CD4-positive, alpha-beta T cell treated with Interleukin-2 at 100 ng/mL for 4 hours (primary cell): ENCODE measurements at places on chromosomes 7 and 10.

DNA sequence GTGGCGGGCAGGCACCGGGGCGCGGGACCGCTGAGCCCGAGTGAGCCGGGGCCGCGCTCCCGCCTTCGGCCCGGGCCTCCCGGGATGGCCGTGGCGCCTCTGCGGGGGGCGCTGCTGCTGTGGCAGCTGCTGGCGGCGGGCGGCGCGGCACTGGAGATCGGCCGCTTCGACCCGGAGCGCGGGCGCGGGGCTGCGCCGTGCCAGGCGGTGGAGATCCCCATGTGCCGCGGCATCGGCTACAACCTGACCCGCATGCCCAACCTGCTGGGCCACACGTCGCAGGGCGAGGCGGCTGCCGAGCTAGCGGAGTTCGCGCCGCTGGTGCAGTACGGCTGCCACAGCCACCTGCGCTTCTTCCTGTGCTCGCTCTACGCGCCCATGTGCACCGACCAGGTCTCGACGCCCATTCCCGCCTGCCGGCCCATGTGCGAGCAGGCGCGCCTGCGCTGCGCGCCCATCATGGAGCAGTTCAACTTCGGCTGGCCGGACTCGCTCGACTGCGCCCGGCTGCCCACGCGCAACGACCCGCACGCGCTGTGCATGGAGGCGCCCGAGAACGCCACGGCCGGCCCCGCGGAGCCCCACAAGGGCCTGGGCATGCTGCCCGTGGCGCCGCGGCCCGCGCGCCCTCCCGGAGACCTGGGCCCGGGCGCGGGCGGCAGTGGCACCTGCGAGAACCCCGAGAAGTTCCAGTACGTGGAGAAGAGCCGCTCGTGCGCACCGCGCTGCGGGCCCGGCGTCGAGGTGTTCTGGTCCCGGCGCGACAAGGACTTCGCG, 534 bp downstream of the FZD9 start:
- DNase-seq: no peak

GRCh38 chr10:7485244-7485556, 74.4 kb upstream of the SFMBT2 start:
- DNase-seq: peak; percentile 11

DNA sequence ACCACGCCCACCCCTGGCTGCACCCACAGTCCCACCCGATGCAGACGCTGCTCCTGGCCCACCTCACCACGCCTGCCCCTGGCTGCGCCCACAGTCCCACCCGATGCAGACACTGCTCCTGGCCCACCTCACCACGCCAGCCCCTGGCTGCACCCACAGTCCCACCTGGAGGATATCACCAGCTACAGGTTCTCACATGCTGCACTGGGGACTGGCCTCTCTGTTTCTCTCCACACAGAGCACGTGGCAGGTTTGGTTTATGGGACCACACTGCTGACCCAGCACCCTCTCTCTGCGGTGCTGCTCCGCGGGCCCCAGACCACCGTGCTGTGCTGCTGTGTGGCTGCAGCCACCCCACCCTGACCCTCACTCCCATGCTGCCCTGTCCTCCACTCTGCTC, 120.9 kb downstream of the VIPR2 start:
- no peak for DNase-seq

- DNase-seq: no peak
Observed at GRCh38 chr7:101169110-101169837, 3.9 kb upstream of the VGF start.

DNA sequence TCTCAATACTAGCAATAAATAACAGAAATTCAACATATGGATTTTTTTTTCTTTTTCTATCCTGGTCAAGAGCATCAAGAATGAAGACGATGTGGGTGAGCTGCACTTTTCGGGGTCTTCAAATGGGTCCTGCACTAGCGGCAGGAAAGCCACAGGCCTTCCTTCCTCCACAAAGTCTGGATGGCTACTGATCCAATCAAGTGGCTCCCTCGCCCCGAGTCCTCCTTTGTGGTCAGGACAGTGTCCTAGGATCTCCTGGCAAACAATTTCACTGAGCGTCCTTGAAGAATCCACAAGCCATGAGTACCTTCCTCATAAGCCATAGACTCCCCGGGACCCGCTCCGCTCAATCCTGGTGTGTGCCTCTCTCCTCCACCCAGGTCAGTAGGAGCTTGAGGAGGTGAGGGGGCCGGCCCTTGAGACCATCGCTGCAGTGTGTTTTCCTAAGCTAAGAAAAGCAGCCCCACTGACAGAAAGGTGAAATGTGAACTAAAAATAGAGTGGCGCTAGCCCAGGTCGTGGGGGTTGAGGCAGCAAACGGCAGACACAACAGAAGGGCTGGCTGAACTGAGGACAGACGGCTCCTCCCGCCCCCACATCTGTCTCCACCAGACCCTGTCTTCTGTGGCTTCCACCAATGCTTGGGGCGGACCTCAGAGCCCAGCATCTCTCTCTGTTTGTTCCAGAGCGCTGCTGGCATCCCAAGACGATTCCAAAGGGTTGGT, 202.3 kb downstream of the HERPUD2 start:
- DNase-seq: no peak

- no peak for DNase-seq
Observed at GRCh38 chr7:55429835-55430499, 64.8 kb downstream of the LANCL2 start.

GRCh38 chr10:133142523-133143199, 17.4 kb upstream of the KNDC1 start:
- DNase-seq: no peak

- DNase-seq: no peak
Observed at GRCh38 chr10:113506476-113506875, 46.4 kb upstream of the HABP2 start.

DNA sequence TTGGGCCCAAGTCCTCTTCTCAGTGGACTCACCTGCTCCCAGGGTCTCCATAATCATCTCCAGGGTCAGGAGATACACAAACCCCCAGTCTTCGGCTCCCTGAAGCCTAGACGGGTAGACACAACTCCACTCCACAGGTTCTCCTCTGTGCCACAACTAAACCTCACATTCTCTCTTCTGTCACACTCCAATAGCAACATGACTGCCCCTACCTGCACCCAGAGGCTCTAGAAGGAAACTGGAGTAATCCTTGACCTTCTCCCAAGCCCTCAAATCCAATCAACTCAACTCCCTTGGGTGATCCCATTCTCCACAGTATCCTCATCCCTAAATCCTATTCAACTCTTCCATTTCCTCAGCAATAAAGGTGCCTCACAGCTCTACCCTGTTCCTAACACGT, 16.2 kb downstream of the HNRNPF start:
- DNase-seq: no peak

DNA sequence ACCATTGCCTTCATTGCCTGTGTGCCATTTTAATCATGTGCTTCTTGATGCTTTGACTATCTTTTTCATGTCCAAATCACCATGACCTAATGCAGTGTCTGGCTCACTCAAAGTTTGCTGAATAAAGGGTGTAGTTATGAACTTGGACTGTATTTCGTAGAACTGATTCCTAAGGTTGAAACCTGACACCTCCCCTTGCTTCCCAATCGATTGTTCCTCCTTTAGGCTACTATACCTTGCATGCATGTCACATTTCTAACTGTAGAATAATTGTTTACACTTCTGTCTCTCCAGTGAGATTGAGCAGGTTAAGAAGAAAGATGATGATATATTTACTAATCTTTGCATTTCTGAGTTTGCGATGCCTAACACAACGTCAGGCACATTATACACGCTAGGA, 41.0 kb upstream of the CDK1 start:
- DNase-seq: no peak

DNA sequence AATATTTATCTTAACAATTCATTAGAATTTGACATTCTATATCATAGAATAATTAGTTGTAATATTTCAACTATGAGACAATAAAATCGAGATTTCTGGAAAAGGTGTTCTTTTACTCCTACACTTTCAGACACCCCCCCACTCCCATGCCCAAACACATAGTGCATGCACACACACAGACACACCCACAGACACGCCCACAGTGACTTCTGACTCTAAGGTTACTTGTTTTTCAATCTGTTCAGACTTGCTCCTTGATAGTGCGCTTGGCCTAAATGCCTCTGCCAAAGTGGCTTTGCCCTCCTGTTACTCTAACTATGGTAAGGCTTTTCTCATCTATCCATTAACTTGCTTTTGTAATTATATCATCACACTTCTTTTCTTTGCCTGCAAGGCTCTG, 144.0 kb upstream of the PPP1R3A start:
- DNase-seq: no peak

DNA sequence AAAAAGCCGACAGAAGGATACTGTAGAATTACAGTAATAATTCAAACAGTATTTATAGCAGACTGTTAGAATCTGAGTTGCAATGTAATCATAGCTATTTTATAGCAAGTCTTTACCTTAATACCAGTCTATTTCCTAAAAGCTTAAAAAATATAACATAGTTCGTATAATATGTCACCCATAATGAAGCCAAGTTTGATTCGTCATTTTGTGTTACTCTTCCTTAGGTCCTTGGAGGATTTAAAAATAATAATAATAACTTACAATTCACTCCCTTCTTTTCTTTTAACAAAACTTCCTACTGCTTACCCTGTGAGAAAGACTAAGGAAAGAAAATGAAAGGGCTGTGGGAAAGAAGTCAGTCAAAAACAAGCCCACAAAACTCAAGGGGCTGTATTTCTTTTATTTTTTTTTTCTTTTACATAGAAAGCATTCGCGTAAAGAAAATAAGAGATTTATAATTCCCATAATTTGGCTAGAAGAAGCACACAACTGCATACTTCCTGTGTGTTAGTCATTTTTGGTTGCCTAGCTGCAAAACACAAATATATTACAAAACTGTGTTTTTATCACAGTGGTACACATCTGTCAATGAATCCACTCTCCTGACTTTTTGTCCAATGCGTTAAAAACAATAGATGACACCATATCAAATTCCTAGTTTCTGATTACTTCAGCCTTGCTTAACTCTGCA, 187.2 kb upstream of the CELF2 start:
- DNase-seq: no peak

DNA sequence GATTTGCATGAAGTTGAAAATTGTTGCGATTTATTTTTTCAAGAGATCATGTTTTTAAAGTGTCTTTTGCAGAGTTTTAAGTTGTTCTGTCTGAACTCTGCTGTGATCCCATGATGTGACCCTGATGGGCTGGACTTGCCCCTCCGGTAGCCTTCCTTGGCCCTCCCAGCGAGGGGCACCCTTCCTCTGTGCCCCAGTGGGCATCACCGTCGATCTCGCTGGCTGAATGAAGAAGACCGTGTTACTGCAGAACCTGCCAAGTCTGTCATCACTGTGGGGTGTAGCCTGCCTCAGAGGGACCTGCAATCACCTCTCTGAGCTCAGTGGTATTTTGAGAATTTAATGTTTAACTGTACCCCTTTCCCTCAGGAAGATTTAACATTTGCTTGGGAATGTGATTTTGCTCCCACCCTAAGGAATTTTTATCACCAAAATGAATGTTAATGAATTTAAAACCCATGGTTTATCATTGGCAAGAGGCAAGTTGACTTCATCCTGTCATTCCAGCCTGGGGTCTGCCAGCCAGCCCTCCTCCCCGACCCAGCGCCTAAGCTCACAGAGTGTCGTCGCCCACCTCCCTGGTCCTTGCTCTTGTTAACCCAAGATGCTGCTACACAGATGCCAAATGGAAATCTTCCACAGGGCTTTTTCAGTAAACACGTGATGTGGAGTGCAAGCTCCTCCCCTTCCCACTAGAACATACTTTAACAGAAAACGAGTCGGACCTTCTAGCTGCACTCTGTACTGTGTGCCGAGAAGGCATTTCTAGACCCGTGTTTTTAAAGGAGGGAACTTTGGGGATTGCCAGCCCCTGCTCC, 115.4 kb downstream of the NT5C2 start:
- no peak for DNase-seq

- DNase-seq: no peak
Observed at GRCh38 chr7:102466097-102466496, 1.3 kb downstream of the LRWD1 start.

DNA sequence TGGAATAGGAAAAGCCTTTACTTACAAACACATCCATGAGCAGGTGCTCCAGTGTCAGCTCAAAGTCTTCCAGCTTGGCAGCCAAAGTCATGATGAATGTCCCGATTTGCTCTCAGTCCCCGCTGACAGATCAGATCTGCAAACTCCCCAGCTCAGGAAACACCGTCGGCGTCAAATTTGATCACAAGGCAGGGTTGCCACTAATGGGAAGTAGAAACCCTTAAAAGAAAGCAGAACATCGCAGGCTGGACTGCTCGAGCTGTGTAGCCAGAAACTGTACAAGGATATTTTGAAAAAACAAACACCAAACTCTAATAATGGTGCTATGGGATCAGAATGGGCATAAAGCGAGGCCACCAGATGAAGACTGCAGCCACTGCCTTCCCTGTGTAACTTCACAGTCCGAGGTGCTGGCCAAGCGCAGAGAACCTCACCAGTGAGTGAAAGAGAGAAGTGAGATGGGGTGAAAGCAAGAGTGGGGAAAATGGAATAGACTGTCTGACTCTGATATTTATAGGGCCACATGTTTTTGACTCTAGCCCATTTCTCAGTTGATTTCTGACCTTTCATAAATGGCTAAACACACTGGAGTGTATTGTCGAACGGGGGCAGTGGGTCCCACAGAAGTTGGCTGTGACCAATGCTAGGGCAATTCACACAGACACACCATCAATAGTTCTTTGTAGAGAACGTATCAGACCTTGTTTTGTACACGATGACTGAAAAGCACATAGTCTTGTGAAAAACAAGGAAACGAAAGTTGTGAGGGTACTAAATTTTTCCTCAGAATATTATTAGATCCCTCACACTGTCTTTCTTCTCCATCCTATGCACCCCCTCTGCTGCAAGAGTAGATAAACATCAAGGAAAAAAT, 306.2 kb downstream of the FRMD4A start:
- no peak for DNase-seq

DNA sequence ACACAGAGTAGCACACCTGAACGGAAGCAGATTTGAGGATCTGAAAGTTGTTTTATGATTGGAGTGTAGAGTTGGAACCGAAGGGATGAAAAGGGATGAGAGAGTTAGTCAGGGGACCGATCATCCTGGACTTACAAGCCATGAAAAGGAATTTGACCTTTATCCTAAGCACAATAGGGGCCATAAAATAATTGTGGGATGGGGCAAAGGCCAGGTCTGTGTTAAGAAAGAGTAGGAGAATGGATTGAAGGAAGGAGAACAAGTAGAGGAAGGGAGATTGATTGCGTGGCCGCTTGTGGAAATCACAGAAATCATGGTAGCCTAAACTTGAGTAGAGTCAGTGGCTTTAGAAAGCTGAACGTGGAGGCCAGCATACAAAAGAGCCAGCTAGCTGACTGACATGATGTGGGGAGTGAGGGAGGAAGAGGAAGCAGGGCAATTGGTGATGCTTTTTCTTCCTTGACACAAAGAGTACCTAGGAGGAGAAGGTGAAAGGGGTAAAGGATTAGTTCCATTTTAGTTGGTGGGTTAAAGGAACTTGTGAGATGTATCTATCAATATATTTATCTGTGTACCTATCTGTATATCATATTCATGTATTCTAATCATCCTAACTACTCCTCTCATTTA, 67.1 kb upstream of the RPA3 start:
- no peak for DNase-seq
